ENCODE measurements at places on chromosomes 6 and 20.

GRCh38 chr6:41027799-41028560 is 11.0 kb downstream of the UNC5CL start:
- peak; percentile 81 for DNase-seq

- DNase-seq, result no peak
These were observed 877 bp downstream of the ENPP4 start for GRCh38 chr6:46130666-46131065.

DNA sequence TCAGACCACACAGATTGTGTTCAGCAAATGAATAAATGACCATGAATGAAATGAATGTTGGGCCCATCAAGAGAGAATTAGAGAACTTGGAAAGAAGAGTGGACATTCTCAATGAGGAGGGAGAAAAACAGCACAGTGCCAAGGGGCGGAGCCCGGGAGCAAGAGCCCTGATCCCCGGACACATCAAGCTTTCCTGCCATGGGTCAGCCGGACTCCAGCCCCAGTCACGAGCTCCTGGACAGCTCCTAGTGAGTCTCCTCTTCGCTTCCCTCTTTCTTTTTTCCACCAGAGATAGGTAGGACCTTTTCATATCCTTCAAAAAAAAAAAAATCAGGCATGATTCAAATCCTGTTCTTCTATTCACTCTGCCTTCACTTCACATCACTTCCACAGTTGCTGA is 274.2 kb downstream of the NRN1 start:
- DNase-seq, result no peak

- DNase-seq, result peak; percentile 9
These were observed 118.4 kb downstream of the GRM4 start for GRCh38 chr6:34027445-34027936.

GRCh38 chr20:44151621-44152416 is 35.2 kb downstream of the JPH2 start:
- peak; percentile 72 for DNase-seq
